ENCODE measurements at places on chromosomes 2 and 18.

GRCh38 chr2:188978291-188979081 lies 4.3 kb downstream of the COL3A1 start:
- no peak for DNase-seq

DNA sequence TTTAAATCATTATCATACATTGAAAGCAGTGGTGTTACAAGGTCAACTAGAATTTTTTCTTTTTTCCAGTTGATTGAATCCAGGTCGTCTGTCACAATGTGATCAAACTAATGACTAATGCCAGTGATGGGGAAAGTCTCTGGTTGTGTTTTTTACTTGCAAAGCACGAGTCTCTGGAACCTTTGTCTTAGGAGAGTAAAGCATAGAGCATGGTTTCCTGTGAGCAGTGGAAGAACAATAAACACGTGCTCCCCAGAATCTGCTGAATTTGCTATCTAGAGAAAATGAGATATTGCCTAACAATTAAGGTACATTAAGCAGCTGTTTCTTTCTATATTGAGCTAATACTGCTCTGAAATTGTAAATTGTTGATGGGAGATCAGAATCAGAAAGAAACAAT lies 1332.4 kb upstream of the TMEFF2 start:
- no peak for DNase-seq

GRCh38 chr18:13126966-13127598 lies 91.5 kb upstream of the LDLRAD4 start:
- no peak for DNase-seq

DNA sequence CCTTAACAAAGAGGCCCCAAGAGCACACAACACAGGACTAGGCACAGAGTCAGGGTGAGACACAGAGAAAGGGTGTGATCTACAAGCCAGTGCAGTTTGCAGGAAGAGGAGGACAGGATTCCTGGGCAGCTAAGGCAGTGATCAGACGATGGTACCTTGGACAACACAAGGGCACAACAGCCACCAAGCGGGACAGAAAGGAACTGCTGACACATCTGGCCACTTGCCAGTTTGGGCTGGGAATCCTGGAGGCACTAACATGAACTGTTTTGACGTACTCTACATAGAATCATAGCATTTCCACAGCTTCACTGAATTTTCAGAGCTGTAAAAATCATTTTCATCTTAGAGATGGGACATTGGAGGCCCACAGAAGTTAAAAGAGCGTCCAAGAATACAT lies 221.5 kb upstream of the SLC35G4 start:
- no peak for DNase-seq

DNA sequence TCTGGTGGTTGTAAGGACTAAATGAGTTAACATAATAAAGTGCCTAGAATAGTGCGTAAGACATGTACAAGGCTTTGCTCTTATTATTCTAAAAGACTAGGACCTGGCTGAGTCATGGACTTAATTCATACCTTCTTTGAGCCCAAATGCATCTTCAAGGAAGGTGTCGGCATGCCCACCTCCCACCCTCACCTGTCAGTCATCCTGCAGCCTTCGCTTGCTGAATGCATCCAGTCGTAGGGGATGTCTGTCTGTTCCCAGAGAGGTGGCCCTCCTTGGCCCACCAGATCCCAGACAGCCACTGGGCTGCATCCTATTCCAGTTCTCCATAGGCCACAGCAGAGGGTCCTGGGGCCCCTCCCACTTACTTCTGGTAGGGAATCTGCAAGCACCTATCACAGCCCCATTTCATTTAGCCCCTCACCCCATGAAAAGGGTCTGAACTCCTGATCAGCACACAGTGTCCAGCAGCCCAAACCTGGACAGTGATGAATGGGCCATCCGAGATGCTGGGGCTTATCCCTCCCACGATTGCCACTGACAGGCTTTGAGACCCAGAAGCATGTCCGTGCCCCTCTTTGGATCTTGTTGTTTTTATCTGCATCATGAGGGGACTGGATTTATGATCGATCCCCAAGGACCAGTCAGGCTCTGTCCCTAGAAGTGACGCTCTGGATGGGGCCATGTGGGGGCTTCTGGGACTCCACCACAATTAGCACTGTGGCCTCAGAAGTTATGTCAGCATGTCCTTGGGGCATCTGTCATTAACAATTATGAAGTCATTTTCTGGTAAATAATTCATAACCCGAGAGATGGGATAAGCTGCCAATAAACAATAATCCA lies 101.1 kb downstream of the KLHL29 start:
- no peak for DNase-seq

GRCh38 chr18:34709104-34709503 lies 994 bp upstream of the DTNA start:
- no peak for DNase-seq

DNA sequence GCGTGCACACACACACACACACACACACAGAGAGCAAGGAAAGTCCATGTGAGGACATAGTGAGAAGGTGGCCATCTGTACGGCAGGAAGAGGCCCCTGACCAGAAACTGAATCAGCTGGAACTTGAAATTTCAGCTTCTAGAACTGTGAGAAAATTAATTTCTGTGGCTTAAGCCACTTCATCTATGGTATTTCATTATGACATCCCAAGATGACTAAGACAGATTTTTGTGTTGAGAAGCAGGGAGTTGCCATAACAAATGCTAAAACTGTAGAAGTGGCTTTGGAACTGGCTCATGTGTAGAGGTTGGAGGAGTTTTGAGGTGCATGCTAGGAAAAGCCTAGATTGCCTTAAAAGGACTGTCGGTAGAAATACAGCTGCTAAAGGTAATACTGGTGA lies 63.4 kb upstream of the ZBTB7C start:
- no peak for DNase-seq

- no peak for DNase-seq
These were observed 181.5 kb downstream of the TTC32 start for GRCh38 chr2:19720306-19720705.

GRCh38 chr18:79639072-79639829 lies 40.4 kb upstream of the CTDP1 start:
- no peak for DNase-seq

GRCh38 chr2:83851066-83851465 lies 608.0 kb downstream of the SUCLG1 start:
- DNase-seq, result no peak

Measured in B cell (primary cell).